AG20443 (cell line): ENCODE measurements at places on chromosomes 2 and 18.

DNA sequence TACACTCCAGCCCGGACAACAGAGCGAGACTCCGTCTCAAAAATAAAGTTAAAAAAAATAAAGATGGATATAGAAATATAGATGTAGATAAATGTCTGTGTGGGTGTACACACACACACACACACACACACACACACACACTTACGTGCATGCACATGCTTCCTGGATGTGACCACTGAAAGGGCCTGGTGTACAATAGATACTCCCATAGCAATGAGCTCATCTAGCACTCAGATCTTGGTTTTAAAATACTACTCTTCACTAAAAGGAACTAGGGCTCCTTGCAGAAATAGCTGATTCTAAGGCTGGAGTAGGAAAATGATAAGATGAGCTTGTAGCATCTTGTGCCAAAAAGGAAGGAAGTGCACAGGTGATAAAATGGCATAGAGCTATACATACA is 39.1 kb downstream of the ROCK2 start:
- DNase-seq, result no peak

- no peak for DNase-seq
Observed at GRCh38 chr2:48070415-48070814, 164.1 kb upstream of the FBXO11 start.

GRCh38 chr18:79942786-79943607 is 8.5 kb downstream of the SLC66A2 start:
- DNase-seq, result no peak

DNA sequence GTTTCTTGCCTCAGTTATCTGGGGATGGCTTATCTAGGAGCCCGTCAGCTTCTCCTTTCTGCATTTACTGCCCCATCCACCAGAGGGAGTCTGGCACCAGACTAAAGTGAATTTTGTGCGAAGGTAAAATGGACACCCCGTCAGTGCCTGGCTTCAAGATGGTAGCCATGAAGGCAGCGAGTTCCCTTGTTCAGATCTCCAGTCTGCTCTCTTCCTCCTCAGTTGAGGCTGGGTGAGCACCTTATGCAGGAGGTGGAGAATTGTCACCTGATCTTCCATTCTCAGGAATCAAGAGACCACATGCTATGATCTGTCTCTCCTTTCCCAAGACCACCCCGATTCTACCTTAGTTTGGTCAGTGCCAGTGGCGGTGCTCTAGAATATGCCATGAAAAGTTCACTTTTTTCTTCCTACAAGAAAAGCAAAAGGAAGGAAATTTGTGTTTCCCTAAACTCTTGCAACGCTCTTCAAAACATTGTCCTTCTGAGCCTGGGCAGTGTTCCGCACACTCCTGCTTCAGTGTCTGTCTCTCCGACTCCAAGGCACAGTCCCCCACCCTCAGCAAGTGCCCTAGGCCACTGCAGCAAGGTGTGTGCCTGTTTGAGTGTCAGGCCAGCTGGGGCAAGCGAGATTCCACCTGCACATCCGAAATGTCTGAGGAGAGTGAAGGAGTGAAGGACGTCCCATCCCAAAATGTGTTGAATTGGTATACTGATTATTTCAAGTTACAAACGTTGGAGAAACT is 168.6 kb downstream of the SS18 start:
- DNase-seq, result peak; percentile 52

- DNase-seq, result peak; percentile 51
Observed at GRCh38 chr18:62420151-62420512, 95.0 kb downstream of the TNFRSF11A start.

DNA sequence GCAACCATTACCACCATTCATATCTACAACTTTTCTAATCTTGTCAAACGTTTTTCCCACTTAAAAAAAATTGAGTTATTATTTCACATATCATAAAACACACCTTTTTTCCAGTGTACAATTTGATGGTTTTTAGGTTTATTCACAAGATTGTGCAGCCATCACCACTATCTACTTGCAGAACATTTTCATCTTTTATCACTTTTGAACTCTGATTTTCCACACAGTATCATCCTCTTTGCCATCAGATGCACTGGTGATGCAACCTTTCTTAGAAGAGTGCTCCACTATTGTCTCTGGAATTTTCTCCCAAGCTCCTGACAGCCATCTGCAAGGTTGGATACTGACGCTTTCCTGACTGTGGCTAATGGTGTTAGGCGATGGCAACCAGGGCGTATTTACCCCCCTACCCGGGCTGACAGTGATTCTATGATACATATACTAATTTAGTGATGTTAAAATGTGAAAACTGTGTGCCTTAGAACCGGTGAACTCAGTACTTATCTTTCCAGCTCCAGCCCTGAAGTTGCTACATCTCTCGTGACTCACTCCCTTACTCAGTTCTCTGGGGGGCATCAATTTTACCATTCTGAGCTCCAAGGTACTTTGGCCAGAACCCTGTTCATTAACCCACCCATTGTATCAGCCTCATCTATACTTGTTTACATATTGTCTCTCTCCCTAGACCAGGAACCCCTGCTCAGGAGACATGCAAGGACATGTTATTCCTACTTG is 105.4 kb upstream of the SPRED2 start:
- DNase-seq, result peak; percentile 51

- no peak for DNase-seq
Observed at GRCh38 chr18:46721331-46721730, 35.5 kb downstream of the ST8SIA5 start.

DNA sequence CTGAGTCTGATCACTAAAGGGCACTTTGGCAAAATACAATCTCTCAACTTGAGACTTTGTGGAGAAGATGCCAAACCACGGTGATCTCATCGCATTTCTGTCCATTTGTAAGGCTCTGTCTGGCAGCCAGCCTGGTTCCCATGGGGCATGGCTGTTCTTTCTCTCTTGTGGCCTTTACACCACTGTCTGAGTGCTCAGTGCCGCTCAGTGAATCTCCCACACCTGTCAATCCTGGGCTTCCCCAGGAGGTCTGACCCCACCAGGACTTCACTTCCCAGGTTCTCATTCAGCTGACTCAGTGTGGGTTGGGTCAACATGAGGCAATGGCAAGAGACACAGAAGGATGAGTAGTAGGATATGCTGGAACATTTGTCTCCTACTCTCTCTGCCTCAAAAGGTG is 96.8 kb upstream of the TRIB2 start:
- DNase-seq, result peak; percentile 83

DNA sequence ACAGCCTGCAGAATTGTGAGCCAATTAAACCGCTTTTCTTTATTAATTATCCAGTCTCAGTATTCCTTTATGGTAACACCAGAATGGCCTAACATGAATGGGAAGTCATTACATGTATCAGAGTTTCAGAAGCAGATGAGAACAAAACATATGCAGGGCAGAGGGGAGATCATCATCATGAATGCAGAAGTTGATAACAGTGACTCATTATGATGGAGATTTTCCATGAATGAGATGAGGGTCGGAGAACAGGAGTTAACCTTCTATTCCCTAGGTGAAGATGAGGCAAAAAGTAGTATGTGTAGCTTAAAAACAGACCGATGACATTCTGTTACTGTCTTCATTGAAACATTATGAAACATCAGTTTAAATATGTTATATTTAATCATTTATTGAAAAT is 59.5 kb upstream of the PPM1B start:
- DNase-seq, result no peak

DNA sequence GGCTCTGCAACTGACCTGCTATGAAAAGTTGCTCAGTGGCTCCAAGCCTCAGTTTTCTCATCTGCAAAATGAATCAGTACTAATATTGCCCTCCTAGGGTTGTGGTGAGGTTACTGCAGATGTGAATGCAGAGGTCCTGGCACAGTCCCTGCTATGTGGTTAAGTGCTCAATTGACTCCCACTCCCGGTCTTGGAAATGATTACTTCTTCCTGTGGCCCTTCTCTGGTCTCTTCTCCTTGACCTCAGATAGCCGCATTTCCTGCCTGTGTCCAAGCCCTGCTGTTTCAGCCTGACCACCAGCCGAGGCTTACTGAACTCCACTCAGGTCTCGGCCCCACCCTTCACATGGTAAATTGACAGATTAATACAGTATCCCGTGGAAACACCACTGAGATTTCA is 26.3 kb downstream of the CNGA3 start:
- DNase-seq, result no peak

GRCh38 chr2:212858496-212858895 is 292.9 kb downstream of the IKZF2 start:
- peak; percentile 12 for DNase-seq

GRCh38 chr2:169716938-169717690 is 16.5 kb upstream of the KLHL23 start:
- no peak for DNase-seq

DNA sequence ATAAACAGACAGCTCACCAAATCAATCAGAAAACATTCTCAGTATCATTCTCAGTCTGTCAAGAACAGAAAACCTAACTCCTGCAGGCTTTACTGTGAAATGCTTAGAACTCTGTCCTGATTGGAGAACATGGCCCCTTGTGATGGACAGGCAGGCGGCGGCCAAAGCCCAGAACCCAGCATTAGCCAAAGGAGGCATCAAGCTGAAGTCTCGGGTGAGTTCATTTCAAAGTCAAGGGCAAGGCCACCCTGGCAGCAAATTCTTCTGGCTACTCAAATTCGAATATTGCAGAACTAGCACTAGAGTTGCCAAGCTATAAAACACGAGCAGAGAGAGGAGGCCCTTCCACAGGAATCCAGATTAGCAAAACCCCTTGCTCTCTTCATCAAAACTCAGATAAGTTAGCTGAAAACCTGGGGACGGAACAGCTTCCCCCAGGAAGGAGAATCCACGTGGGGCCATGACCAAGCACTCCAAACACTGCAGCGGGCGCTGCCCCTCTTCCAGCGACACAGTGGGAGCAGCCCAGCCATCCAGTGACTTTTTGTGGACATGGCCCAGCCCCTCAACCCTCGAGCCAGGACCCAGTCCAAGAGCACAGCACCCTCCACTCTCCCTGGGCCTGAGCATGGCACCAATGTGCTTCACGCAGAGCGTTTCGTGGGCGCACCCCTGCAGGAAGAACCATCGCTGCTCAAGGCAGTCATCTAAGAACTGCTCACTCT is 98.6 kb downstream of the HDAC4 start:
- DNase-seq, result no peak

- no peak for DNase-seq
Observed at GRCh38 chr2:201936817-201937216, 96.8 kb upstream of the FZD7 start.

GRCh38 chr2:136113209-136113971 is 4.6 kb downstream of the CXCR4 start:
- DNase-seq, result no peak

- DNase-seq, result no peak
Observed at GRCh38 chr18:48418539-48419276, 9.5 kb upstream of the ZBTB7C start.

GRCh38 chr18:59846814-59847490 is 52.8 kb upstream of the PMAIP1 start:
- peak; percentile 74 for DNase-seq

GRCh38 chr2:10717628-10718027 is 3.8 kb upstream of the ATP6V1C2 start:
- peak; percentile 84 for DNase-seq

- DNase-seq, result no peak
Observed at GRCh38 chr18:32040936-32041335, 22.3 kb downstream of the RNF125 start.

DNA sequence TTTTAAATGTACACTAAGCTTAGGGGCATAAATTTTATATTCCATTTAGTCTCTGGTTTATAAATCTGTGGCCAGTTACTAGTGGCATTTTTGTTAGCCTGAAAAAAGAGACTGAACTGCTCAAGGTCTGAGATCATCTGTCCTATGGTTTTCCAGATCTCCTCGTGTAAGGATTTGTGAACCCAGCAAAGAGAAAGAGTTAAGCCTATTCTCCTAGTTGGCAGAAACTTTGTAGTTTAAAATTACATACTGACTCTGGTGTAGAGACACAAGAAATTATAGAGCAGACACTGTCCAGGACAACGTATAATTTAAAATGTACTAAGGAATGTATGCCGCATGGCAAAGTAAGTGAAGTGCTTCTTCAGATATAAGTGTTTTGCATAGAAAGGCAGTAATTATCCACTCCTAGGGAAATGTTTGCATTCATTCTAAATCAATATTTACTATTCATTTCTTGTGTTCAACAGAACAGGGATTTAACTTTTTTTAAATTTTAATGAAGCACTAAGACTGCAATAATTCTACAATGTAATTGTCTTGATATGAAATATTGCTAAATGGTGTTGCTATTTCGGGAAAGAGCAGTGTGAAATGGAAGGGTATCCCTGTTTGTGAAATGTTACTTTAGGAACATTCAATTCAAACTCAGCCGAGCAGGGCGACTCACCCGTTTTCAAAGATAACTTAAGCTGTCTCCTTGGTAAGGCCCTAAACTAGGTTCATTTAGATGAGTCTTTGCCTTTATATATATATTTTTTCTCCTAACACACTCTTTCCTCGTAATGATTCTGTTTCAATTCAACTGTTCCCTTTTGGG is 508.4 kb upstream of the ZEB2 start:
- DNase-seq, result no peak

DNA sequence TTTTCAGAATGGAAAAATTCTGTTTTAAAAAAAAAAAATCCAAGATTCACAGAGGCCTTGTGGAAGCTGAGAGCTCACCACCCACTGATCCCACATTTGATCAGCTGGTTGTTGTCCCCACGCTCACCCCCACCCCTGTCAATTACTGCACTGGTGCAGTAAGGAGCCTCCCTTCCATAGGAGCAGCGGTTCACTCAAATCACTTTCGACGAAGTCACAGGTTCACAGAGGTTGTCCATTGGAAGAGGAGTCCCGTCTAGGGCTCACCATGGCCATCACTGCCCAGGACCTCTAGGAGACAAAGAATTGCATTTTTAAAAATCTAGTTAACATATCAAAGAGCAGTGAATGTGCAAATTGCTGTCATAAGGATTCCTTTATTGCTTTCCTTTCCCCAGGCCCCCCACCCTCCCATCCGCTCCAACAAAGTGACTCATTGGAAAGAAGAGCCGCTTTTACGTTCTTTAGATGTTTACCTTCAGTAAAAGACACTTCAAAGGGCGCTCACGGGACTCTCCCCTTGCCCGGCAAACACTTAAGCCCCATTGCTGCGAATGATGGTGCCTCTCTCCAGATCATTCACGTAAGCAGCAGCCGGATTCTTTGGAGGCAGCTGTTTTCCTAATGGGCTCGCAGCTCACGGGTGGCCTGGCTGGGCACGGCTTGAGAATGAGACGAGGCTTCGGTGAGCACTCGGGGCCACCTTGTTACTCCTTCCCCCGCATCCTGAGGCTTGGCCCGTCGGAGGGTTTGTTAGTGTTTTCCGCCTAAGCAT is 165.5 kb upstream of the SALL3 start:
- DNase-seq, result no peak

DNA sequence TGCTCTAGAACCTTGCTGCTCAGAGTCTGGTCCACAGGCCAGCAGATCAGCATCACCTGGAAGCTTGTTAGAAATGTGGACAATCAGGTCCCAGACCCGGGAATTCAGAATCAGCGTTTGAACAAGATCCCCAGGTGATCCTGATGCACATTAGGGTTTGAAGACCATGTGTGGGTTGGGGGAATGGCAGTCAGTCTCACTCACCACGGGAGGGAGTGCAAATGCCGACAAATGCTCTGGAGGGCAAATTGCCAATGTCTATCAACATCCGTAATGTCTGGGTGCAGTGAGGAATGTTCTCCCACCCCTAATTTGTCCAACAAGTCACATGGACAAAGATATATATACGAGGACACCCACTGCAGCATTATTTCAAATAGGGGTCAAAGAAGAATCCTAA is 34.5 kb downstream of the INPP5D start:
- DNase-seq, result no peak

- no peak for DNase-seq
Observed at GRCh38 chr18:35324926-35325655, 19.1 kb downstream of the ZNF24 start.
